ENCODE measurements at places on chromosomes 12 and 14. TPM values are rescaled to one million over a fixed set of nuclear protein-coding genes. Genes with fewer than 3 reads are reported as not detected.

The JPH4 gene
- 7.3 TPM for total RNA-seq

The KLRG1 gene
- total RNA-seq: 2.0 TPM

The KRT3 gene
- 0.75 TPM for total RNA-seq

- peaks cover 32% of the 10 kb centered on the region for H3K4me1 ChIP-seq
- no peak for DNase-seq
- peak within 1 kb of the TSS; percentile 65 for H3K4me3 ChIP-seq
- H3K36me3 ChIP-seq: no peaks in the 10 kb centered on the region
- no peak within 1 kb of the TSS for H3K27ac ChIP-seq
These were observed at the start of gene SSTR1 for GRCh38 chr14:38207736-38208617. SSTR1 (plus strand) TSS chr14:38207904; CDS start chr14:38209390, 1,486 bp downstream.

DNA sequence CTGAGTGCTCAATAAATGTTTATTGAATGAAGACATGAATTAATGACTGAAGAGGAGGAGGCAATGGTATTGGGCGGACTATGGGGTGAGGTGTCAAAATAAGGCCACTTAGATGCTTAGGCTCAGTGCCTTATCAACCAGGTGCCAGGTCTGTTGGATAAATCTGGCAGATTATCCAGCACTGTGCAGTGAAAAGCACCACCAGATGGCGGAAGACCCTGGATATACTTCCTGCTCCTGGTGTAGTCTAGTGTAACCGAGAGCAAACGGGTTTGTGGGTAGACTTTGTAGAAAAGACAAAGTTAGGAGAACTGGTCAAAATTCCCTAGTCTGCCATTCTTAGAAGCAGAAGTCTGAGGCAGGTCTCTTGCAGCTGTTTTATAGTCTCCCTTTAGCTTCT is 306.3 kb downstream of the ATP23 start:
- no peak overlapping the region for H3K4me3 ChIP-seq
- peaks cover 1% of the 10 kb centered on the region for H3K4me1 ChIP-seq
- no peaks in the 10 kb centered on the region for H3K36me3 ChIP-seq
- DNase-seq: no peak

DNA sequence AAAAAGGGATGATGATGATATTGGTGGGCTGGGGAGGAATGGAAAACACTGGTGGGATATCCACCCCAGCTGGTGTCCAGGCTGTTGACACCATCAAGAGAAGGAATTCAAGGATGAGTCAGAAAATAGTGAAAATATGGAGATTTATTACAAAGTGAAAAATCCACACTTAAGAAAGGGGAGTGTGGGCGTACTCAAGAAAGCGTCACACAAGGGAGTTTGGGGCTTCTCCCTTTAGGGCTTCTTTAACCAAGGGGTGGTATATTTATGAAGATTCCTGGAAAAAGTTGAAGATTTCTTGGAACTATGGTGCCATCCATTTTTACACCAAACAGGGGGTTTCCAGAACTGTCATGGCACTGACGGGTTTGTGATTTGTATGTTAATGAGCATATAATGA is 63.1 kb upstream of the ARID2 start:
- H3K36me3 ChIP-seq: no peaks in the 10 kb centered on the region
- no peak overlapping the region for H3K27ac ChIP-seq
- peaks cover 4% of the 10 kb centered on the region for H3K4me1 ChIP-seq
- no peak for DNase-seq
- peaks cover 3% of the 10 kb centered on the region for H3K27me3 ChIP-seq

DNA sequence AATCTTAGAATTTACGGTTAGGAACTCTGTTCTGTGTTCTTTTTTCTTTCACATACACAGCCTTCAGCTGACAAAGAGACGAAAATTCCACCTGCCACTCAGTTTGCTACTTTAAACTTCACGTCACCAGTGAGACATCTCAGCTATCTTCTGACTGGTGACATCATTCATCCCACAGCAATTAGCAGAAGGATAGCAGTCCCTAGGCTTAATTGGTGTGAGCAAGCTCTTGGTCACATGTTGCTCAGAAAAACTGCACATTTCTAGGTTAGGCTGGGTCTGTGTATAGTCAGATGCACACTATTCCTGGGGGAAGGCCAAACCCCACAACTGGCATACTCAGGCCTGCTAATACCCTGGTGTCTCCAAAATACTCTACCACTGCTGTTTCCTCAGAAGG is 23.9 kb downstream of the SLC7A7 start:
- peaks cover 1% of the 10 kb centered on the region for H3K27me3 ChIP-seq
- no peaks in the 10 kb centered on the region for H3K36me3 ChIP-seq
- H3K4me3 ChIP-seq: no peak overlapping the region
- H3K27ac ChIP-seq: peak overlapping the region; percentile 41

GRCh38 chr14:54192610-54193009 is 204.2 kb upstream of the CDKN3 start:
- no peaks in the 10 kb centered on the region for H3K36me3 ChIP-seq
- DNase-seq: no peak
- peaks cover 19% of the 10 kb centered on the region for H3K4me1 ChIP-seq
- no peak overlapping the region for H3K4me3 ChIP-seq
- no peak overlapping the region for H3K27ac ChIP-seq

DNA sequence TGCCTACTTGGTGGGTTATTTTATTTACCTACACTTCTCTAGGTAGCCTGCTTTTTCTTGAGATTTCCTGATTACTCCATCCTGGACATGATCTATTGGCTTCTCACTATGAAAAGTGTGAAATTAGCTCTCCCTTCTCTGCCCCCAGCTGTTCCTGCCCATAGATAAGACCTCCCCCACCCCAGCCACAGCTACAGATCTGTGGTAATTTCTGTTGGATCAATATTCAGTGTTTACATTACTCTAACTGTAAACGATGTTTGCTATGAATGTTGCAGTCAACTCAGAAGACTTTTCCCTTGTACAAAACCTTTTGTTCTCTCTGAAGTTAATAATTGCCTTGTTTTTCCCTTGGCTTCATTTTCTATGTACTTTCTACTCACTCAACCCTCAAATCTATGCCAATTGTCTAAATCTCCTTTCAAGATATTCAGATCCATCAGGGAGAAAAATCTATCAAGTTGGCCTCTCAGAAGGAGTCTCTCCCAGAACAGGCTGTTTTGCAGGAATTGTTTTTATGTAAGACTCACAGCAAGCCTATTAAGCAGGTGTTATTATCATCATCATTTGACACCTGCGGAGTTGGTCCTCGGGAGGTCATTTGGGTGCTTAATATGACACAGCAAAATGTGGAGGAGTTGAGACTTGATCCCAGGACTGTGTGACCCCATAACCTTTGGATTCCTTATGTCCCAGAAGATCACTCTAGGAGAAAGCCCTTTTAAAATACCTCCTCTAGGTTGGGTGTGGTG is 227.4 kb downstream of the SUDS3 start:
- no peaks in the 10 kb centered on the region for H3K36me3 ChIP-seq
- no peak for DNase-seq
- H3K27ac ChIP-seq: no peak overlapping the region
- H3K4me3 ChIP-seq: no peak overlapping the region
- peaks cover 5% of the 10 kb centered on the region for H3K27me3 ChIP-seq

DNA sequence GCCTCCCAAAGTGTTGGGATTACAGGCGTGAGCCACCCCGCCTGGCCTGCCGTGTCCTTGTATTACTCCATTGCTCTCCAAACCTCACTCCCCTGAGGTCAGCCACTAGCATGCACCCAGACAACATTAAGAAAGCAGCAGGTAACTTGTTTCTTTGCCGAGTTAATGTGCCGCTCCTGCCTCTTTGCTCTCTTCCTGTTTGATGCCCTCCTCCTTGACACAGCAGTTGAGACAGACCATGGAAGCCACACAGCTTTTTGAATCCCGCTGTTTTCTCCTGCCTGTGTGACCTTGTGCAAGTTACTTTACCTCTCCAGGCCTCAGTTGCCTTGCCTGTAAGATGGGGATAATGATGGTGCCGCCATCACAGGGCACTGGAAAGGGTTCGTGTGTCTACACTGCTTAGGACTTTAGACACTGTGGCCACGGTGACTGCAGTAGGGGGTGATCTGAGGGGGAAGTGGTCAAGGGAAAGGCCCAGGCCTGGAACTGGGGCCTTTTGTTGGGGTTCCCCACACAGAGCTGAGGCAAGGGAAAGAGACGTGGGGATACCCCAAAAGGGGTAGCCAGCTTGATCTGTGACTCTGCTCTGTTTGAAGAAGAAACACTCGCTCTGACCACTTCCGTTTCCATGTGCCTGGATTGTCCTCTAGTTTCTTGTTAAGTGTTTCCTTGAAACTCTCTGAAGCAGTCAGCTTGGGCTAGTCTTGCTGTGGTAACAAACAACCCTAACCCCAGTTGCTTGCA is 69.3 kb downstream of the RIN3 start:
- peaks cover 16% of the 10 kb centered on the region for H3K4me1 ChIP-seq
- peaks cover 24% of the 10 kb centered on the region for H3K36me3 ChIP-seq
- no peaks in the 10 kb centered on the region for H3K27me3 ChIP-seq
- DNase-seq: no peak
- H3K27ac ChIP-seq: no peak overlapping the region

GRCh38 chr14:40987481-40987880 is 619.2 kb upstream of the LRFN5 start:
- no peak for DNase-seq
- H3K4me3 ChIP-seq: no peak overlapping the region
- no peak overlapping the region for H3K27ac ChIP-seq
- no peaks in the 10 kb centered on the region for H3K27me3 ChIP-seq

DNA sequence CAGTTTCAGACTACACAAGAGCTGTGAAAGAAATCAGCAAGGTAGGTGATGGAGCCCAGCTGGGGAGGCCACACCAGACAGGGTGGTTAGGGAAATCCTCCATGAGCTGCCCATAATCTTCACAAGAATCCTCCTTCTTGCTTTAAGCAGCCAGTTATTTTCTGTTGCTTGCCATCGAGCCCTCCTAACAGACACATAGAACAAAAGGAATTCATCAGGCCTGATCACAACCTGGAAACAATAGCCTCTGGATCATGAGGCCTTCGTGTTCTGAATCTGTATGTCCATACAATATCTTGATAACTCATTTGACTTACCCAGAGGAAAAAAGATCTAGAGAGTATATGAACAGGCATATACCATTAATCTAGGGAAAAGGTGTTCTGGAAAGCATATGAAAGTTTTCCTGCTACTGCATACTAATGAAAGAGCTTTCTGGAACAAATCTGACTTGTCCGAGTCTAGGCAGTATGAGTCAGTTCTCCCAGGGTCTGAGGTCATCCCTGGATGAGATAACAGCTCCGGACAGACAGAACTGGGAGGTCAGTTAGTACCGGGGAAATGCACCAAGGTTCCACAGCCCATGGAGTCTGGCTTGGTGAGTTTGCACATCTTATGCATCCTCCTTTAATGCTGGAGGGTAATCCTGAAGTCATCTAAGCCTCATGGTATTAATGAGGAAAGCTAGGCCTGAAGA is 52.8 kb upstream of the ELK3 start:
- H3K27ac ChIP-seq: no peak overlapping the region
- peaks cover 7% of the 10 kb centered on the region for H3K4me1 ChIP-seq
- peaks cover 3% of the 10 kb centered on the region for H3K36me3 ChIP-seq
- no peak for DNase-seq
- no peaks in the 10 kb centered on the region for H3K27me3 ChIP-seq

DNA sequence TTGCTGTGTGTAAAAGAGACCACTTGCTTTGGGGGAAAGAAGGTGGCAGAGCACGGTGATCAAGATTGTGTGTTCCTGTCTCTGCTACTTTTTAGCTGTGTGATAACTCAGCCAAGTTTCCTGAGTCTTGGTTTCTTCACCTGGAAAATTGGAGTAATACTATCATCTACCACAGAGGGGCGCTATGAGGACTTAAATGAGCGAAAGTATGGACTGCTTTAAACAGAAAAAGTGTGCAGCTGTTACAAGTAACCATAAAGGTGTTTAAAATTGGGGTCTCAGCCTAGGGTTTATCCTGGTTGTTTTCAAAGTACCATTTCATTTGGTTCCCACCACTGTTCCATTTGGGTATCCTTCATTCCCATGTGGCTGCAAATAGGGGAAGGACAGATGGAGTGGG is 65.9 kb upstream of the WSCD2 start:
- no peak overlapping the region for H3K27ac ChIP-seq
- peaks cover 49% of the 10 kb centered on the region for H3K27me3 ChIP-seq
- no peaks in the 10 kb centered on the region for H3K36me3 ChIP-seq
- no peak overlapping the region for H3K4me3 ChIP-seq
- H3K4me1 ChIP-seq: no peaks in the 10 kb centered on the region

GRCh38 chr14:96911499-96912149 is 114.4 kb downstream of the VRK1 start:
- H3K36me3 ChIP-seq: peaks cover 12% of the 10 kb centered on the region
- H3K27ac ChIP-seq: no peak overlapping the region
- H3K4me3 ChIP-seq: no peak overlapping the region

DNA sequence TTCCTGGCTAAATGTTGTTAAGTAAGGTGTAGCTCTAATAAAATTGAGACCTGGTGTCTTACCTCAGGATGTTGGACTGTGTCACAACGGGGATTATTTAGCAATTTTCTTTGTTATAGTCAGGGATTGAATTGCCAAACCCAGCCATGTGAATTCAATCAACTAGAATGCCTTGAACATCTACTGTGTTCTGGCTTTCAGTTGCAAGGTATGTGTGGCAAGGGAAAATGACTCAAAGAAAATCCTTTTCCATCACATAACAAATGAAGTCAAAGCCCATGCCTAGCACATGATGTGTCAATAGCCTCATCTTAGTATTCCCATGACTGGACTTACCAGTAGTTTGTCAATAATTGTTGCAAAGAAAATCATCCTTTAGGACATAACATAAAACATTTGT is 519.8 kb upstream of the FLRT2 start:
- no peak overlapping the region for H3K4me3 ChIP-seq
- H3K4me1 ChIP-seq: peaks cover 19% of the 10 kb centered on the region
- H3K27me3 ChIP-seq: no peaks in the 10 kb centered on the region
- no peak overlapping the region for H3K27ac ChIP-seq

- H3K27ac ChIP-seq: no peak overlapping the region
- H3K4me3 ChIP-seq: no peak overlapping the region
- no peaks in the 10 kb centered on the region for H3K4me1 ChIP-seq
These were observed 14.3 kb downstream of the FAM181A start for GRCh38 chr14:93941293-93941910.

- DNase-seq: no peak
- H3K4me3 ChIP-seq: no peak overlapping the region
- H3K36me3 ChIP-seq: no peaks in the 10 kb centered on the region
- no peak overlapping the region for H3K27ac ChIP-seq
- no peaks in the 10 kb centered on the region for H3K4me1 ChIP-seq
These were observed 18.9 kb upstream of the COCH start for GRCh38 chr14:30855345-30856037.

DNA sequence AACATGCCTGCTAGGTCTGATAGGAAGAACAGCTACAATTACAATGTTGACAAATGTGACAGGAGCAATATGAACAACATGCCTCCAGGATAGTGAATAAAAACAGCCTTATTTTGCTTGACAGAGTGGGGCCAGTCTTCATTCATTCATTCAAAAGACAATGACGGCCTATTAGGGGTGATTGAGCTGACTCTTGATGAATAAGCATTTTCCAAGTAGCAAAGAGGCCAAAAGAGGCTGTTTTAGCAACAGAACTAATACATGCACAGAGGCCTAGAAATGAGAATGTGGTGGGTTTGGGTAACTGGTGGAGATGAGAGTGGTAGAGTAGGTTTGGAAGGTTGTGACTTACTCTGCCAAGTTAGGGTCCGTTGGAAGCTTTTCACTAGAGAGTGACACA is 138.3 kb downstream of the APAF1 start:
- peaks cover 4% of the 10 kb centered on the region for H3K4me1 ChIP-seq
- H3K27me3 ChIP-seq: peaks cover 30% of the 10 kb centered on the region
- H3K4me3 ChIP-seq: no peak overlapping the region
- DNase-seq: no peak

- DNase-seq: no peak
- H3K4me1 ChIP-seq: no peaks in the 10 kb centered on the region
- no peak overlapping the region for H3K4me3 ChIP-seq
- no peak overlapping the region for H3K27ac ChIP-seq
These were observed 5.1 kb upstream of the SERPINA6 start for GRCh38 chr14:94328196-94328595.
